ENCODE measurements at places on chromosomes 1 and 21.

DNA sequence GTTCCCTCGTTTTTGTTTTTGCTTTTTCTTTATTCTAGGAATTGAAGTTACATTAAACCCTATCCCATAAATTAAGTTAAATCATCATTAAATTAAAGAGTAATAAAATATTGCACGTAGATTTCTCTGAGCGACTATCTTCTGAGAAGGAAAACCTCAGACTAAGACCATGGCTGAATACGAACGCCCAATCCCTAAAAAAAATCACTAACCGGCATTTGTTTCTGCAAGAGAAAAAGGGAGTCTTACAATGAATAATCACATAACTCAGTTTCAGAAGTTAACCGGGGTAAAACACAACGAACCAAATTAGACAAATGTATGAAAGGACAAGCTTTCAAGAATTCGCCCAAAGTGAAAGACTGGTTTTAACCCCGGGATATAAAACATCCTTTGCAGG, 1.3 kb downstream of the PIK3R3 start:
- no peak for DNase-seq

DNA sequence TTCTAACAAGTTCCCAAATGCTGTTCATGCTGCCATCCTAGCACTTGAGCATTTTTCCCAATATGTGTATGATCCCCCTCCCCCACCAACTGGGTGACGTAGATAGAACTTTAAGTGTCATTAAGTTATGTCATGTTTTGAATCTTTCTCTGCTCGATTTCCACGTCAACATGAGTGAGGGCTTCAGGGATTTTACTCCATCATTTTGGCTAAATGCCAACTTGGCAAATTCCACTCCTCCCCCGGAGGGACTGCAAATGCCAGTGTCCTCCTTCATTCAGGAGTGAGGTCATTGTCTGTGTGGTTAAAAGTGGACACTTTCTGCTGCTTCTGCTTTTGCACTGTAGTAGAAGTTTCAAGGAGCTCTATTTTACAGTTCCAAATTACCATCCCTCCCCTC, 201.7 kb downstream of the FGGY start:
- no peak for DNase-seq

GRCh38 chr1:168676029-168676812, 52.8 kb downstream of the DPT start:
- no peak for DNase-seq

GRCh38 chr1:84883286-84883685, 9.7 kb downstream of the LPAR3 start:
- DNase-seq, result no peak

DNA sequence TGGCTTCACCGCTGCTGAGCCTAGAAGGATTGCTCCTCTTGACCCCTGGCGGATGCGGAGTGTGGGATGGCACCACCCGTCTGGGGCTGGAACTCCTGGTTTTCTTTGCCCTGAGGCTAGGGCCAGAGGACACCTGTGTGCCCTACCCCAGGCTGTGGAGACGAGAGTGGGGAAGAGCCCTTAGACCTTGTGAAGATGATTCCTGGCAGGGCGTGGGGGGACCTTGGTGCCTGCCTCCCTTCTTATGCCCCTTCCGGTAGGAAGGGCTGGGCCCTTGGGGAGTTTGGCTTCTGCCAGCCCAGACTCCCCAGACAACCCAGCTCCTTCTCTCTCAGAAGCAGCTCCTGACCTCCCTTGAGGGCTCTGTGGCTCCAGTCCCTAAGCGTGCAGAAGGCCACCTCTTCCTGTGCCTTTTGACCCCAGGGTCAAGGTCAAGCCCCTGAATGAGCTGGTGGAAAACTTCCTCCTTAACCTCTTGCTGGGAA, 891 bp downstream of the RPS6KA1 start:
- DNase-seq, result no peak

- no peak for DNase-seq
These were observed 7.1 kb downstream of the CYB561D1 start for GRCh38 chr1:109500941-109501381.

GRCh38 chr1:116722016-116722838, 32.0 kb upstream of the CD2 start:
- DNase-seq, result no peak

DNA sequence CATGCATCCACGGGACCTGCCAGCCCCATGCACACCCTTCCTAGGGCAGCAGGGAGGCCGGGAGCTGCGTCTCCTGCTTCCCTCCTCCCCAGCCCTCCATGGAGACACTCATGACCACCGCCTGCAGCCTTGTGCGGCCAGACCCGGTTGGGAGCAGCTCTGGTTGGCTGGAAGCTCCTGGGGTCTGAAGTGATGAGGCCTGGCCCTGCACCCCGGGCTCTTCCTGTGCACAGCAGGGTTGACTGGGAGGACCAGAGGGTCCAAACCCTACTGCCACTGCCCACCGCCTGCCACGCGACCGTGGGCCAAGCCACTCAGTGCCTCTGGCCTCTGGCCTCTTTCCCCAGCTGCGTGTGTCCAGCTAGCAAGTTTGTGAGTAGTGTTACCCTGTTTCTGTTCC, 111.1 kb upstream of the COL6A1 start:
- DNase-seq, result no peak

DNA sequence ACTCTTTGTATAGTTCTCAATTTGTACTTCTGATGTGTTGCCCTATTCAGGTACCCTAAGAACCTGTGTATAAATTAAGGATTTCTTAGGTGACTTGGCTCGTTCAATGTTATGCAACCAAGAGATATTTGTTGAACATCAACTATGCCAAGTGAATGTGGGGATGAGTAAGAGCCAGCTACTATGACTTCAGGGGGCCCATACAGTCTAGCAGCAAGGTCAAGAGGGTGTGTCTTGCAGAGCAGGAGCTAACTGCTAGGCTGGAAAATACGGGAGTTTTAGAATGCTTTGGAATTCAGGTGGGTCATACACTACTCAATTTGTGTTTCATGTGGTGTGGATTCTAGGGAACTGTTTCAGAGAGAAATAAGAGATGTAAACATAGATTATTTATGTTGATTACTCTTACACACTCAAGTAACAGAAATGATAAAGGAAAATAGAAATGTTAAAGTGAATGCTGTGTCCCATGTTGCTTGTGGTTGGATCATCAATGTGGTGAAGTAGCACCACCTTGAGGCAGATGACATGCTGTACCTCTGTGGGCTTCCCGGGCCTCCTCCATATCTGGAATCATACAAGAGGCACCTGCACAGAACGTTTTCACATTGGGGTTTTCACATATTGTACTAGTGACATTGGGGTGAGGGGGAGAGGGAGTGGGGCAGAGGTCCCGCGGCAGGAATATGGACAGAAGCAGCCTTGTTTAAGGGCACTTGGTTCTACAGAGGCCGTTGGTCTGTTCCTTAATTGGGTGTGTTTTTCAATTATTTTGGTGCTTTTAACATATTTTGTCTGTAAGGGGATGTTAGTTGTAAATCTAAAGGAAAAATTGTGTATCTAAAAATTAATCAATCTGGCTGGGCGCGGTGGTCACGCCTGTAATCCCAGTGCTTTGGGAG, 12.4 kb downstream of the ARPC5 start:
- peak; percentile 48 for DNase-seq

- DNase-seq, result no peak
These were observed 110.4 kb downstream of the PTPRC start for GRCh38 chr1:198749279-198749678.

GRCh38 chr1:3292051-3292722, 162.3 kb upstream of the ARHGEF16 start:
- DNase-seq, result no peak

DNA sequence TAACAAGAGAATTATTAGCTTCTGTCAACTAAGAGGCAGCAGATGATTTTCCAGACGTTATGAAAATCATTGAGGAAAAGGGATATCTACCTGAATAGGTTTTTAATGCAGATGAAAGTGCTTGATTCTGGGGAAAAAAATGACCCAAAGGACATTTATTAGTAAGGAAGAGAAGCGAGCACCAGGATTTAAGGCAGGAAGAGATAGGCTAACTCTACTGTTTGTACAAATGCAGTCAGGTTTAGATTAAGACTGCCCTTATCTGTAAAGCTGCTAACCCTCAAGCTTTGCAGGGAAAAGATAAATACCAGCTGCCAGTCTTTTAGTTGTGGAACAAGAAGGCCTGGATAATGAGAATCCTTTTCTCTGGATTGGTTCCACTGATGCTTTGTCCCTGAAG, 33.0 kb upstream of the LRIG2 start:
- DNase-seq, result no peak

GRCh38 chr1:29123053-29123886, 433 bp downstream of the TMEM200B start:
- DNase-seq, result no peak

- no peak for DNase-seq
These were observed 42.4 kb downstream of the AKNAD1 start for GRCh38 chr1:108814343-108815125.

DNA sequence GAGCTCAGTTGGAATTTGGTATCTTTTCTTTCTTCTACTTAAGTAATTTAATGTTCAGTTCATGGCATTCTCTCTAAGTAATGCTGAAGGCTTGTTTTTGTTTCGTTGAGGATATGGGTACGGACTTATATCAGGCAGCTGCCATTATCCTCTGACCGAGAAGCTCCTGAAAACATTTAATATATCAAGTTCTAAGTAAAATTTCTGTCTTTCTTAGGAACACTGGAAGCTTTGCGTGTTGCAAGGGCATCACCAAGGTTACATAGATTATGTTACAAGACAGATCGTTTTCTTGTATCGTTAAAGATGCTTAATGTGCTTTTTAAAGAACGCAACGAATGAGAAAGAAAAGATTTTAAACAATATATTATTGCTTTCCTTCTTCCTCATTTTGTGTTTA, 1.0 kb upstream of the GALNT2 start:
- no peak for DNase-seq

GRCh38 chr1:179549368-179549700, 26.4 kb downstream of the NPHS2 start:
- DNase-seq, result no peak

- no peak for DNase-seq
These were observed 553.4 kb downstream of the LTN1 start for GRCh38 chr21:28439251-28439650.
